ENCODE measurements at places on chromosomes 2 and 18.

DNA sequence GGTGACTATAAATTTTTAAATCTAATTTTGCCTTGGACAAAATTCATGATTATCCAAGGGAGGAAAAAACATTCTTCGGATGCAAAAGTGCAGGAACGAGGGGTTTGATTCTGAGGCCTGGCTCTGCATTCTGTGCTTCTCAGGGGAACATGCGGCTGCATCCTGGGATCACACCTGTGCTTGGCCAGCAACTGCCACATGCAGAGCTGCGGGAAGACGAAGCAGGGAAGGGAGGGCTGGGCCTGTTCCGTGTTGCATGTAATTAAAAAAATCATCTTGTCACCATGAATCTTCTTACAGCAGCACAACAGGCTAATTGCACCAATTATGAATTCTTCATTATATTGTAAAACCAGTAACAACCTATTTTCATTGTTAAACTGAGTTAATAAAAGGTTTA is 158.0 kb upstream of the ALKAL2 start:
- peaks cover 3% of the 10 kb centered on the region for H3K4me1 ChIP-seq
- H3K36me3 ChIP-seq, result no peaks in the 10 kb centered on the region
- no peak overlapping the region for H3K4me3 ChIP-seq

DNA sequence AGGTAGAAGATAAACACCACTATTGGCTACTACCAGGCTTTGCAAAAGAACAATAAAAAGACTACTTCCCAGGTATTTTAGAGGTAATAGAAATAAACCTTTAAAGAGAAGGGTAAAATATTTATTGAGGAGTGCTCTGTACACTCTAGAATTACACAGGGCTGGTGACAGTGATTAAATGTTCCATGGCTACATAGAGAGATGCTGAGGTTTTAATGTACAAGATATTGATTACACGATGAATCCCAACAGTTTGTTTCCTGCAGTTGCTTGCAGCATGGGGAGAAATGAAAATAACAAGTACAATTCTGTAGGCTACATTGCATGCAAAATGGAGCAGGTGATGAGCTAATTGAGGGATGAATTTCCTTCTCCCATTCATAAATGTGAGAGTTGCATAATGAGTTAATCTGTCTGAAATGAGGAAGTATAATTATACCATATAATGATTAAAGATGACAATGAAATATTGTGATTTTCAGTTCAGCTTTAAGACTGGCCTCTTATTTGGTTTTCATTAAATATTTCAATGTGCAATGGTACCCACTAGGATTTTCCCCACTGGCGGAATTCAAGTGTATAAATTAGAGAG is 266.1 kb downstream of the SOCS6 start:
- no peak for DNase-seq
- H3K36me3 ChIP-seq, result no peaks in the 10 kb centered on the region
- no peak overlapping the region for H3K4me3 ChIP-seq
- H3K27ac ChIP-seq, result no peak overlapping the region

- no peaks in the 10 kb centered on the region for H3K4me1 ChIP-seq
- H3K27me3 ChIP-seq, result peaks cover 48% of the 10 kb centered on the region
These were observed 4.8 kb downstream of the ITGA4 start for GRCh38 chr2:181462033-181462432.

DNA sequence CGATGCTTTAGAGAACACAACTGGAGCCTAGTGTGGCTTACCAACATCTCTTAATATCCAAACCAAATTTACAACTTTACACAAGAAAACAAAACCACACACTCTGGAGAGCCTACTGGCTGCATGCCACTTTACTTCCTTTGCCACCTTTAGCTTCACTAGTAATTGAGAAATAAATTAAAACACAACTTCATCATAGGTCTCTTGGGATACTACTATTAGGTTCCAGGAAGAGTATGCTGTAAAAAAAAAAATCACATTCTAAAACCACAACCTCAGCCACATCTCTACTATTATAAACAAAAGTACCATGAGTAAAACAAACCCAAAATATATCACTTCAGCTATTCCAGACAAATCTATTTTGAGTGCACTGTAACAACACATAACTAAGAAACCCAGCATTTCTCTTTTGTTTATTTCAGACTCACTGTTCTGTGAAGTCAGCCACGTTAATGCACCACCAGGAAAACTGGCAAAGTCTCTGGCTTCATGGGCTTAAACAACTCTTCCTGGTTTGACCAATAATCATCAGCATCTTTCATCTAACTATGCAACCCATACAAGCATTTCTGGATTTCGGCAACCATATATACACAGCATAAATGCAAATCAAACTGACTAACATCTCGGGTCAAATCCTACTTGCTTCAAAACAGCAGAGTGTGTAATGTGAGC is 59.1 kb downstream of the REV1 start:
- H3K4me1 ChIP-seq, result no peaks in the 10 kb centered on the region
- no peak overlapping the region for H3K27ac ChIP-seq
- DNase-seq, result no peak
- no peak overlapping the region for H3K4me3 ChIP-seq

DNA sequence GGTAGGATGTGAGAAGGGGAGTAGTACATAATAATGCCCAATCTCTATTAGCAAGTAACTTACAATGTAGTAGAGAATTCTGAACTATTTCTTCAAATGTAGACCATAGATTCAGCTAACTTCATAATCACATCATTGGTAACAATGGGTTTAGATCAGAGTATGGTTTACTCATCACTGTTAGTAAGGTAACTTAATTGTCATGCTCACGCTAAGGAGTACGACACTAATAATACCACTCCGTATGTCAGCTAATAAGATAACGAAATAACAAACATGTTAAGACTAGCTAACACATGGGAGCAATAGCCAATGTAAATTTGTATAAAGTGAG is 56.4 kb upstream of the CCDC141 start:
- no peaks in the 10 kb centered on the region for H3K27me3 ChIP-seq
- H3K4me3 ChIP-seq, result no peak overlapping the region
- peaks cover 42% of the 10 kb centered on the region for H3K36me3 ChIP-seq
- no peak for DNase-seq

DNA sequence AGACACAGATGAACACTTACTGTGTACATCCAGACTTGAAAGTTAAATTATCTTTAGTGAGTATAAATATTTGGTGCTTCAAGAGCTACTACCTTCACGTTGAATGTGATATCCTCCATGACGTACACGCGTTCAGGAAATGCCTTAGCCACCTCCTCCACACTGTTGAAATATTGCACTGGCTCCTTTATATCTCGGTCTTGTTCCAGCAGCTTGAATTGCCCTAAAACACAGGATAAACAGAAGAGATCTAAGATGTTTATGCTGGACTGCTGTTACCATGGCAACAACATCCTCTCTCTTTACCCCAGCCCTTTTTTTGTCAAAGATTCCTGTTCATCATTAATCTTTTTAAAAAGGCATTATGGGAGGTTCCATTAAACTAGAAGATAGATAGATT is 120.3 kb downstream of the MEP1B start:
- no peaks in the 10 kb centered on the region for H3K4me1 ChIP-seq
- H3K4me3 ChIP-seq, result no peak overlapping the region
- H3K36me3 ChIP-seq, result no peaks in the 10 kb centered on the region
- H3K27me3 ChIP-seq, result no peaks in the 10 kb centered on the region
- no peak overlapping the region for H3K27ac ChIP-seq
- no peak for DNase-seq

DNA sequence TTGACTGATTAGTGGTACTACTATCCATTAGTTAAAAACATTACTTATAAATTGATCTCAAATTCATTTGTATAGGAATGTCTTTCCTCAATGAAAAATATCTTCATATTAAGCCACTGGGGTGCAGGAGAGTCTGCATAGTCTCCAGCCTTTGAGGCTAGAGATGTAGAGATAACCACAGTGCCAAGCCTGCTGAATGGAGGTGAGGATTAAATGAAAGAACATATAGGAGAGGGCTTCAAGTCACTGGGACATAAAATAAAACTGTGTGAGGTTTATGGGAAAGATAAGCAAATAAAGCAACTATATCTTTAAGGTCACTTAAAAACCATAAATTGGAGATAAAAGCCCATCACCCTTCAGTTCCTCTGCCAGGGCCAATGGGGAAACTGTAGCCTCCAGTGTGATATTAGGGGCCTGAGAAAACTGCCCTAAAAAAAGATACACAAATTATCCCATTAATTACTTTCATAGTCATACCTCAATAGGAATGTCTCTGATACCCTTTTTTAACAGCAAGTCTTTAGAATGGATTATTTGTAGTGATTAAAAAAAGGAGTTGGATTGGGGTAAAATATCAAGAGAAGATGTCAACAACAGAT is 27.6 kb downstream of the GALNT3 start:
- H3K36me3 ChIP-seq, result no peaks in the 10 kb centered on the region
- no peaks in the 10 kb centered on the region for H3K4me1 ChIP-seq

DNA sequence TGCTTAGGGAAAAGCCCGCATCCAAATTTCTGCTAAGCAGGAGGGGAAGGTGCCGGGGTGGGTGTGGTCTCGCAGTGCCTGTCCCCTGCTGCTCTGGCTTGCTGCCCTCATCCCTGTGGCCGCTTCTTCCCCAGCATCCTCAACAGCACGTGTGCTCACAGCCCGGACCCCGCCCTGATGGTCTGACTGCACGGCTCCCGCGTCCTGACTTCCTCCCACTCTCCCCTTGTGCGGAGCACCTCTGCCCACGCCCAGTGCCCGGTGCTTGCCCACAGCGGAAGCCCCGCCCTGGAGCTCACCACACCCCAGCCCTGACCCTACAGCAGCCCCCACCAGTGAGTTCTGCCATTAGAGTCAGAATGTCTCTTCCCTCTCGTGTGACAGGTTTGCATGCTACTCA is 277.9 kb downstream of the NDUFA10 start:
- no peaks in the 10 kb centered on the region for H3K36me3 ChIP-seq
- no peaks in the 10 kb centered on the region for H3K27me3 ChIP-seq
- DNase-seq, result no peak

GRCh38 chr2:69798909-69799526 is 30.4 kb upstream of the GMCL1 start:
- peak overlapping the region; percentile 81 for H3K4me3 ChIP-seq
- H3K4me1 ChIP-seq, result peaks cover 34% of the 10 kb centered on the region

DNA sequence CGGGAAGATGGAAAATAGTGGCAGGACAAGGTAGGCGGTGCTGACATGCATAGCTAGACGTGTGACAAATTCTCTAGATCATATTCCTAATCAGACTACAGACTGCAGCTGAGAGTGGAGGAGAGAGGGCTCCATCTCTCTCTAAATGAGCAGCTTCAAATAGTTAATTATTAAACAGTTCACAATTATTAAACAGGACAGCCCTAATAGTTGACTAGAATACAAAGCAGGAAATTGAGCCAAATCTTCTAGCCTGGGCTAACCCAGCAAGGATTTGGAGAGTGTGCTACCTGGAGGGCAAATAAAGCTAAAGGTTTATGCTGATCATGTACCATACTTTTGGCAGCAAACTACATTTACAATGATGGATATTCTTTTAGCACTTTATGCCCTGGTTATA is 54.4 kb upstream of the CWC22 start:
- peaks cover 6% of the 10 kb centered on the region for H3K4me1 ChIP-seq
- H3K4me3 ChIP-seq, result no peak overlapping the region
- H3K27me3 ChIP-seq, result no peaks in the 10 kb centered on the region
- H3K27ac ChIP-seq, result no peak overlapping the region
- DNase-seq, result no peak

DNA sequence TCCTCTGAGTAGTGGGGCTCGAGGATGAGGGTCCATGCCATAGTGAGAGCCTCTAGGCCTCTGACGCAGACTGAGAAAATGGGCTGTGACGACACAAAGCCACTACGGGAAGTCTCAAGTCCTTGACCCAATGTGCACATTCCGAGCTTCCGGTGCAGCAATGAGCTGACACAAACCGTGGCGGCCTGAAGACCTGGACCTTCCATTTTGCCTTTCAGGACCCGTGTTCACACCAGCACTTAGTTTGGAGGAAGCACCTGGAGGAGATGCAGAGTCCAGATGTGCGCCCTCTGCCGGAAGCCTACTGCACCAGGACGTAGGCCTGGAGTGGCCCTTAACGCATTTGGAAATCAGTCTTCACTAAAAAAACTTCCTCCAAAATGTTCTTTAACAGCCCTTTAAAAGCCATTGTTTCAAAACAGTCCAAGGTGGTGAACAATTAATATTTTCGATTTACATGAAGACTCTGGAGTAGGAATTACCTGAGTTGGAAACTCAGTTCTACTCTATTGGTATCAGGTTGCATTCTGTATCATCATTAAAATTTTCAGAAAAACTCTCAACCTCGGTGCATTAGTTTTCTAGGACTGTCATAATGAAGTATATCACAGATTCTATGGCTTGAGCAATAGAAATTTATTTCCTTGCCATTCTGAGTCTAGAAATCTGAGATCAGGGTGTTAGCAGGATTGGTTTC is 33.9 kb downstream of the BMP10 start:
- no peak overlapping the region for H3K4me3 ChIP-seq
- no peaks in the 10 kb centered on the region for H3K4me1 ChIP-seq
- DNase-seq, result peak; percentile 92
- no peaks in the 10 kb centered on the region for H3K27me3 ChIP-seq

DNA sequence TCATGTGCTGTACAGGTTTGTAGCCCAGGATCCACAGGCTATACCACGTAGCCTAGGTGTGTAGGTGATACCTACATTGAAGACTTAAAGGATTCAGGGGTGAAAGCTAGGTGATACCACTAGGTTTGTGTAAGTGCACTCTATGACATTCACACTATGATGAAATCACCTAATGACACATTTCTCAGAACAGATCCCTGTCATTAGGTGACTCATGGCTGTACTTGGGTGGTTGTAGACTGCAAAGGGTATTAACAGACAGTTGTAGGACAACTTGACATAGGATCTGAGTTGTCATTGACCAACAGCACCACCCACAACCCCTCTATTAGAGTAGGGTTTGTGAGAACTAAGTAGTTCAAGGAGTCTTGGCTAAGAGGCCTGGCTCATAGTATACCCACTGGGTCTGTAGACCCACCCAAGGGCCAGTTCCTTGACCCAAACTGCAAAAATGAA is 27.7 kb upstream of the SMCHD1 start:
- H3K27ac ChIP-seq, result no peak overlapping the region
- H3K4me3 ChIP-seq, result no peak overlapping the region
- H3K4me1 ChIP-seq, result no peaks in the 10 kb centered on the region
- no peaks in the 10 kb centered on the region for H3K36me3 ChIP-seq

GRCh38 chr2:166337932-166338331 is 37.8 kb downstream of the SCN9A start:
- H3K4me1 ChIP-seq, result peaks cover 10% of the 10 kb centered on the region
- H3K36me3 ChIP-seq, result no peaks in the 10 kb centered on the region
- no peak overlapping the region for H3K27ac ChIP-seq
- H3K4me3 ChIP-seq, result no peak overlapping the region
- H3K27me3 ChIP-seq, result no peaks in the 10 kb centered on the region

GRCh38 chr2:20148426-20148922 is 76.5 kb downstream of the SDC1 start:
- H3K4me1 ChIP-seq, result peaks cover 3% of the 10 kb centered on the region
- DNase-seq, result no peak
- peak overlapping the region; percentile 99 for H3K27ac ChIP-seq
- H3K4me3 ChIP-seq, result no peak overlapping the region
- no peaks in the 10 kb centered on the region for H3K36me3 ChIP-seq

- H3K4me3 ChIP-seq, result no peak overlapping the region
- H3K27me3 ChIP-seq, result no peaks in the 10 kb centered on the region
- peaks cover 75% of the 10 kb centered on the region for H3K36me3 ChIP-seq
- peaks cover 3% of the 10 kb centered on the region for H3K4me1 ChIP-seq
- H3K27ac ChIP-seq, result no peak overlapping the region
These were observed 124.5 kb downstream of the MIB1 start for GRCh38 chr18:21865043-21865442.

GRCh38 chr2:86023366-86023712 is 82.3 kb downstream of the POLR1A start:
- DNase-seq, result no peak
- peaks cover 35% of the 10 kb centered on the region for H3K36me3 ChIP-seq
- H3K27me3 ChIP-seq, result no peaks in the 10 kb centered on the region
- no peaks in the 10 kb centered on the region for H3K4me1 ChIP-seq

GRCh38 chr2:88197732-88198131 is 27.6 kb downstream of the THNSL2 start:
- no peaks in the 10 kb centered on the region for H3K4me1 ChIP-seq
- H3K4me3 ChIP-seq, result no peak overlapping the region
- no peak for DNase-seq
- no peaks in the 10 kb centered on the region for H3K36me3 ChIP-seq
- H3K27me3 ChIP-seq, result peaks cover 45% of the 10 kb centered on the region
